ENCODE measurements at places on chromosomes 12 and 14. TPM values are rescaled to one million over a fixed set of nuclear protein-coding genes. Genes with fewer than 3 reads are reported as not detected.

GRCh38 chr12:10179776-10180181 lies 947 bp downstream of the TMEM52B start:
- no peak overlapping the region for H3K4me3 ChIP-seq
- H3K36me3 ChIP-seq: no peaks in the 10 kb centered on the region
- H3K4me1 ChIP-seq: no peaks in the 10 kb centered on the region

DNA sequence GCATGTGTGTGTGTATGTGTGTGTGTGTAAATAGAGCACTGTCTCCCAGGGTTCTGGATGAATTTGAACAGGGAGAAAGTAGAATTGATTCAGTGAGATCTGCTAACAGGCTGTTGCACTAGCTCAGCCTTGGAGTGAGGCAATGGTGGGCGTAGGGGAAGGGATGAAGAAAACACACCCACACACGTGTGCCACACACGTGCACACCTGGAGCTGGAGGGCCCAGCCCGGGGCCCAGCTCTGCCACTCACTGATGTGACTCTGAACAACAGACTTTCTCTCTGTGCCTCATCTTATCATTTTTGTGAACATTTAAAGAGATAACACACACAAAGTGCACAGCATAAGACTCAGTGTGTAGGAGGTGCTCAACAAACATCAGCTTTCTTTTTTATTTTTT lies 4.2 kb downstream of the ACACB start:
- H3K4me1 ChIP-seq: no peaks in the 10 kb centered on the region
- no peaks in the 10 kb centered on the region for H3K36me3 ChIP-seq
- H3K27me3 ChIP-seq: no peaks in the 10 kb centered on the region
- DNase-seq: no peak

DNA sequence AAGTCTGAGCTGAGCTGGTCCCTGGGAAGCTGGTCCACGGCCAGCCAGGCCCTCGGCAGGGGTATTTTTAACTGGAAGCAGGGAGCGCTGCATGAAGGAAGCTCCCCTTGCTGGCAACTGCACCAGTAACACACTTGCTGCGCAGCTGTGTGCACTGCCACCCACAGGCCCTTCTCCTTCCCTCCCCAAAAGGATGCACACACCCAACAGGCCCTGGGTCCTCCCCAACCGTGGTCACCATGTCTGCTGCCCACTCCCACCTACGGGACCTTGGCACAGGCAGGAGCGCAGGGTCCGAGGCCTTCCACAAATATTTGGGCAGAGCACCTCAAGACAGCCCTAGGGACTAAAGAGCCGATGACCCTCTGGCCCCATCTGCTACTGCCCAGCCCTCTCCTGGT lies 157.0 kb upstream of the PRMT8 start:
- no peaks in the 10 kb centered on the region for H3K4me1 ChIP-seq
- no peaks in the 10 kb centered on the region for H3K27me3 ChIP-seq
- no peak overlapping the region for H3K27ac ChIP-seq

The C1S gene
- total RNA-seq: 1.9 TPM

The FSCB gene
- not detected for total RNA-seq

The PLXNC1 gene
- total RNA-seq: 26.5 TPM

Data from natural killer cell (primary cell).